ENCODE measurements at places on chromosomes 4 and X.

GRCh38 chr4:44545781-44546180 is 97.2 kb upstream of the KCTD8 start:
- DNase-seq, result no peak

DNA sequence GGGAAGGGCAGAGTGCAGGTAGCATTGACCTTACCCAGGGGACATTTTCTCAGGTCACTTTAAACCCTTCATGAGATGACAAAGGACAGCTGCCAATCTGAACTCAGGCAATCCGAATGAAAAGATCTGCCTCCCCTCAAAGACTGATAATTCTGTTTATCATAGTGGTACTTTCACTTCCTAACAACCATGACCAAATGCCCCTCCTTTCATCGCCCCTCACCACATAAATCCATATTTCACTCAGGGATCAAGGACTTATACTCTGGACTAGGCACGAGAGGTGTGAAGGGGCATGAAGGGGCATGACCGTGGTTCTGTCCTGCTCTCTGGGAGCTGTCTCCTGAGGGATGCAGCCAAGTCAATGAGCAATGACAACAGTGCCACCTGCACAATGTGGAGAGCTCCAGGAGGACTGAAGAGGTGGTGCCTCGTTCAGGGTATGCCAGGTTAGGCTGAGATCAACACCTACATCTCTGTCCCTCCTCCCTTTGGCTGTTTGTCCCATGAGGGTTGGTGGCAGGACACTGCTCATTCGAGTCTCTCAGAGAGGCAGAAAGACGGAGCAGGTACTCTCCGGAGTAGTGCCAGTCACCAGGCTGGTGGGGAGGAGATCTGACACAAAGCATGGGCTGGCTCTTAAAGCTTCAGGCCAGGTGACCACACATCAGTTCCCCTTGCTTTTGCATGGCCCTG is 12.5 kb downstream of the HS3ST1 start:
- DNase-seq, result no peak

GRCh38 chr4:93918856-93919255 is 90.3 kb downstream of the ATOH1 start:
- DNase-seq, result no peak

DNA sequence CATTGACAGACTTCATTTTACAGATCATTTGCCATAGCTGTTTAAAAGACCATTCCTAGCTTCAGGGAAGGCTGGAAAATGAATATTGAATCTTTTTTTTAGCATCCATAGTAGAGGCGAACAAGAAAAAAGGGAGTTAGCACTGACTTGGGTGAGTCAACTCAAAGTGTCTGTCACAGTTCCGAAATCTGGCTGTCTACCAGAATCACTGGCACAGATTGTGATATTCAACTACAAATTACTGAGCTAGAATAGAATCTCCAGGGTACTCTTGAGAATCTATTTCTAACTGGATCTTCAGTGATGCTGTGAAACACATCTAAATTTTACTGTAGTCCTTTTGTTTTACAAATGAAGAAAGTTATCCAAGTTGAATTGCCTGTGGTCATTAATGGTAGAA is 31.5 kb downstream of the SEC24B start:
- no peak for DNase-seq

- peak; percentile 2 for DNase-seq
Observed at GRCh38 chrX:7435822-7436221, 287.9 kb upstream of the PUDP start.

GRCh38 chr4:110970642-110971041 is 347.8 kb upstream of the PITX2 start:
- peak; percentile 63 for DNase-seq

DNA sequence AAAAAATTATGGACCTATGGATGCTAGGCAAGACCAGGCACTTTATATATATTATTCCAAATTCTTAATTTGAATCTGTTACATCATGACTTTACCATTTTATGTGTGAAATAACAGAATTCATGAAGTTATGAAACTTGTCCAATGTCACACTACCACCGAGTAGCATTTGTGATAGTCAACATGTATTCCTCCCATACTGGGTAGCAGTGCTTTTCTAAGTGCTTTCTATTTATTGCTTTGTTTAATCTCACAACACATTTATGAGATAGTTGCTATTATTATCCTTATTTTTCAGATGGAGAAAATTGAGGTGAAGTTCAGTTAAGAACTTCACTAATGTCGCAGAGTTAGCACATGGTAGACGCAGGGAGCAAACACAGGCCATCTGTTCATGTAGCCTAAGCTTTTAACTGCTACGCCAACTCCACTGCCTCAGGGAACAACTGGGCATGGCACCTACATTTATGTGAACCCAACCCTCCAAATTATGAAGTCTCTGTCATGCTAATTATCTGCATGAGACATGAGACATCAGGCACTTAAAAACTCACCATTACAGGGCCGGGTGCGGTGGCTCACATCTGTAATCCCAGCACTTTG is 20.8 kb downstream of the GUCY1A1 start:
- no peak for DNase-seq

- DNase-seq, result no peak
Observed at GRCh38 chr4:2781911-2782310, 11.0 kb upstream of the SH3BP2 start.

DNA sequence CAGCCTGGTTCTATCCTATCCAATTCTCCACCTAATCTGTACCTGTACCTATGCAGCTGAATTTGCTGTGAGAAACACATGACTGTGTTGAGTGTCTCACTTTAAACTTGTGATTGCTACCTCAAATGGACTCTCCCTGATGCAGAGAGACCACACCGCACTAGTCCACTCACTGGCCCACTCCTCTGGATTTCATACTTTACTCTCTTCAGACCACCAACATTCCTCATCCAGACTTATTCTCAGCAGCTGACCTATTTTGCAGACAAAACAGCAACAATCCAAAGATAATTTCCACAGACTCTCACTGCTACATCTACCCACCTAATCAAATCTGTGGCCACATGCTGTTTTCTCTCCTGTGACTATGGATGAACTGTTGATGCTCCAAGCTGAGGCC is 45.2 kb downstream of the ACSL4 start:
- no peak for DNase-seq

DNA sequence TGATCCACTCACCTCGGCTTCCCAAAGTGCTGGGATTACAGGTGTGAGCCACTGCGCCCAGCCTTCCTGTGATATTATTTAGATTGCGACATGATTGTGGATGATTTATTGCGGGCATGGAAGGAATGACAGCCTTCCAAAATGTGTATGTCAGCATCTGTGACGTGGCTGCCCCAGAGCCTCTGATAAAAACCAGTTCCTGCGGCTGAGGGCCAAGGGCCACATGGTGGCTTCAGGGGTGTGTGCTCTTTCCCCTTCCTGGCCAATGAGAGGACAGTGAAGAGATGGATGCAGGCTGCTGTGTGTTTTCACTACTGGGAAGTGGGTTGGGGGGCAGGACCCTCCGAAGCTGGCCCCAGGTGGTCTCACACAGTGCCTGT is 57.4 kb upstream of the HGFAC start:
- DNase-seq, result no peak

DNA sequence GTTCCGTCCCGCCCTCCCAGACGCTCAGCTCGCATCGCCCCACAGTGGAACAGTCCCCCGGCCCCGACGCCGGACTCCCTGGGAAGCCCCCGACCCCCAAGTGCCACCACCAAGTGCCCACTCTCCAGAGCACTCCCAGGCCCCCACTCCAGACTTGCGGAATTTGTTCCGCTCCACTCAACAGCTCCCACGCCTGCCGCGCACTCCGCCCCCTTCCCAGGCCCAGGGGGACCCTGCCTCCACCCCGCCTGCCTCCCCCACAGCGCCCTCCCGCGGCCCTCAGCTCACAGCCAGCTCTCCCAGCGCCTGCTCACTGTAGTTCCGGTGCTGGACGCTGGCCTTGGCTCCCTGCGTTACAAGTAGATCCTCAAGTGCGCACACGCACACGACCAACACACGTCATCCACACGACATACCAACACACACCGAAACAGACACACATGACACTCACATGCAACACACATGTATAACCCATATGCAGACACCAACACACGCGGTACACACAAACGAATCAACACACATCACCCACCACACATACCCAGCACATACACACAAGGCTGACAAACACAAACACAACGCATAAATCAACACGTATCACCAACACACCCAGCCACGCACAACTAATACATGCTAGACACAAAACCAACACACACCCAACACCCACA is 8.0 kb downstream of the MSX1 start:
- DNase-seq, result peak; percentile 46

GRCh38 chrX:150940844-150941495 is 42.2 kb upstream of the HMGB3 start:
- no peak for DNase-seq

- no peak for DNase-seq
Observed at GRCh38 chr4:183995570-183995969, 90.5 kb downstream of the STOX2 start.

- peak; percentile 84 for DNase-seq
Observed at GRCh38 chrX:149495573-149496071, 9.5 kb downstream of the IDS start.

DNA sequence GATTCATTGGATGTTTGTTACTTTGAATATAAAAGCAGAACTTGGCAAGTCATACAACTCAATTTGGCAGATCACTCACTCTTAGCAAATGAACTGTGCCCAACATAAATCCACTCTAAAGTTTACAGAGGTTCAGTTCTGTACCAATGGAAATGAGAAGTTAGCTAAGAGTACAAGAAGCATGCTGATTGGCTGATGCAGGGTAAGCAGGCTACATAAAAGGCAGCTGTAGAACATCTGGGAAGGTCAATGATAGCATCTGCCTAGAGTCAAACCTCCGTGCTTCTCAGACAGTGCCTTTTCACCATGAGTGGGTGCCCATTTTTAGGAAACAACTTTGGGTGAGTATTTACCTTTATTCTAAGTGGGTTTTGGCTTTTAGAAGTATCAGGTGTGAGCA is at the start of gene TDO2:
TSS of gene TDO2 (plus strand) at position 244 of the 400 bp plus-strand sequence. CDS start at position 307, 63 bp downstream.
- DNase-seq, result no peak

GRCh38 chr4:150332086-150332485 is 249.9 kb upstream of the MAB21L2 start:
- no peak for DNase-seq

DNA sequence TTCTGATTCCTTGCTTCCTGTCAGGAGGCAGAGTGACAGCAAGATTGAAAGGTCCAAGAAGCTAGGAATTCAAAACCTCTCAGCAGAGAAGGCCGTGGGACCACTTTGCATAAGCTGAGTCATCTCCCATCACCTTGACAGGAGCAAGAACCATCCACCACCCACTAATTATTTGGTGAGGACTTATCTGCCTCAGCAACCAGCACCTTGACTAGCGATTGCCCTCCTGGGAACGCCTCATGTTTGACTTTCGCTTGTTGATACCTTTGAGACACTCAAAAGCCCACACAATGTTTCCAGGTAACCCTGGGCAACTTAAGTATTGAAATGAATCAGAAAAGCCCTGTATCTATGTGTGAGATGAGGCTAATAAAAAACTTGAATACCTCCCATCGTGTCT is 233.5 kb upstream of the GYPA start:
- DNase-seq, result no peak

DNA sequence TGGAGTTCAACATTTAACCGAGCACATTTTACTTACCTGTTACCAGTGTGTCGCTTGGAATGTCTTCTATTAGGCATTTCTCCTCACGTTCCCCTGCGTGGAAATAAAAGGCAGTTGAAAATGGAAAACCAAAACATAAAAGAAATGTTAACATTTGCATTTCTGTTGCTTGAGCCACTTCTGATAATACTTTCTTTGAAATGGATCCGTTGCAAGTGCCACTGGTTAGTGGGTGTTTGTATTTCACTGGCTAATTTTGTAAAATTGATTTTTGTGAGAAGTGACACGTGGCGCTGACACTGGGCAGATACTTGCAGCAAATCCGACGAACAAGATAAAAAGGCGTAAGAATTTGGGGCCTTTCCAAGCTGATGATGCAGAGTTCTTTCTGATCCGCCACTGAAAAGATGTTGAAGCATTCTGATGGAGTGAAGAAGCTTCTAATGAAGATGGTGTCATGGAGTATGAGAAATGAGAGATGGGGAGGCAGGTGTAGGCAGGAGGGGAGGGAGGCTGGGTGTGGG is 18.8 kb downstream of the SPON2 start:
- no peak for DNase-seq

- DNase-seq, result no peak
Observed at GRCh38 chr4:35993606-35994005, 250.7 kb downstream of the ARAP2 start.

DNA sequence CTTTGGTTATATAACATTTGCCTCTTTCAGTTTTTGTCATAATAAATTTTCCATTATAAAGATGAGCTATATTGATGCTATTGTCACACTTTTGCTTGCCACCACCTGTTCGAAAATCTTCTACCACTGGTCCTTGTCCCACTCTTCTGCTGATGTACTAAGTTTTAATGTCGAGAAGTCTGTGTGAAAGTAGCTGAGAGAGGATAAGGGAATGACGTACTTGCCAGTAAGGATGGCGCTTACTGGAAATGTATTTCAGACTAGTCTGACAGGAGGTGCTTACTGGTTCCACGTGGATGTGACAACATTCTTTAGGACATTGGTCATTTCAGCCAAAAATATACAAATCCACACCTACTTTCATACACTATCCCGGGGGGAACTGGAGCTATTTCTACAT is 132.7 kb upstream of the NR3C2 start:
- no peak for DNase-seq

GRCh38 chr4:793941-794621 is 31.8 kb downstream of the CPLX1 start:
- no peak for DNase-seq

DNA sequence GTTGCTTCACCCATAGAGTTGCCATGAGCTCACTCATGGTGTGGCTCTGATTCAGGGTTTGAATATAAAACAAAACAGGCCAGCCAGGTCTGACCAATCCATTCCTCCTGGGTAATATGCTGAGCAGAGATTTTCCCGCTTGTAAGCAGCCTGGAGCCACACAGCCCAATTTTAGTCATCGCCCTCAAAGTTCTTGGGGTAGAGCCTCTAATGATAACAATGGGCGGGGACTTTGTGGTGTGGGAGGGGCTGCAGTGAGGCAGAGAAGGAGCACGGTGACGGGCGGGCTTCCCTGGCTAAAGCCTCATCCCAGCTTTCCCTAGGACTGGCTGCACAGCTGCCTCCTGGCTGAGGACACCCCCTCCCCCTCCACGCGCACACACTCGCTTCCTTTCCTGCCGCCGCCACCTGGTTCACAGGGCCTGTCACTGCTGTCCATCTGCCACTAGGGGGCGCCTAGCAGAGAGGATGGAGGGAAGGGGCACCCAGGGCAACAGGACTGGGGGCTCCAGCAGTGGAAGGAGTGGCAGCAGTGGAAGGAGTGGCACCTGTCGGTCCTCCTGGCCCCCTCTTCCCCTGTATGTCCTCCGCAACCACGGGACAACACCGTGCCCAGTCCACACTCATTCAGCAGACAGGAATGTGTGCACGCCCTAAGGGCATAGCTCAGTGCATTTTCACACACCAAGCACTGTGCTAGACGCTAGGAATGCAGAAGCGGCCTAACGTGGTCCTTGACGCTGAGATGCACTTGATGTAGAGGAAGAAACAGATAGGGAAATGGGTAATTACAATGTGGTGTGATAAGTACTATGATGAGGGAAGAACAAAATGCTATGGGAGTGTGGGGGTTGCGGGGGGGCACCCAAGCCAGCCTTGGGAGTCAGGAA is 26.8 kb downstream of the PRPS1 start:
- peak; percentile 79 for DNase-seq

GRCh38 chr4:173057901-173058300 is 110.7 kb upstream of the GALNT7 start:
- no peak for DNase-seq
